Renal cortical epithelial cell (primary cell): ENCODE measurements at places on chromosomes 3 and 15.
A peak's percentile ranks its signal among the peaks of the same experiment; 100 is the strongest.

DNA sequence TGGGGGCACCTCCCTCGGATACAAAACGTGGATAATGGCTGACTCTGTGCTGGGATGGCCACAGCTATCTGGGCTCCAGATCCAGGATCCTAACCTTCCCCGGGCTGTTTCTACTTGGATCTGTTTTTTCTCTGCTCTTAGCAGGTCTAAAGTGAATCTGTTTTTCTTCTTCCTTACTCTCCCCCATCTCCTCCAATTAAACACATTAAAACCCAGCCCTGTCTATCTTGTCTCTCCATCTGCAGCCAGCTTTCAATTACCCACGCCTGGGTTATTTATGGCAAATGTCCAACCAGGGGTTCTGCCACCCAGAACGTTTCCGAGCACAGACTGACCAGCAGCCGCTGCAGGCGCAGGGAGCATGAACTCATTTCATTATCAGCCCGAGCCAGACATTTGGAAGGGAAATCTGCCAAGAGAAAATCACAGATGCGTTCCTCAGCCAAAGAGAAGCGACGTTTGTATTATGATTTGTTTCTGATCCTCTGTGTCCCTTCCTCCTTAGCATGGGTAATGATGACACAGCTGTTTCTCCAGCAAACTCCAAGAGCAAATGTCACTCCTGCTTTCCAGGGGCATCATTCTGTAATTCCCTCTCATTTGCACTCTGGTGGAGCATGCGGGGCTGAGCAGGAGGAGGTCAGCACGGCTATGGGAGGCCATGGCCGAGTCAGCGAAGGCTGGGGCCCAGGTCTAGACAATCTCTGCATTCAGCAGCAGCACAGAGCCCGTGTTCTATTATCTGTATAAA, 42.0 kb downstream of the UMPS start:
- DNase-seq: no peak

- DNase-seq: no peak
Observed at GRCh38 chr15:46316024-46316423, 681.2 kb downstream of the SQOR start.

DNA sequence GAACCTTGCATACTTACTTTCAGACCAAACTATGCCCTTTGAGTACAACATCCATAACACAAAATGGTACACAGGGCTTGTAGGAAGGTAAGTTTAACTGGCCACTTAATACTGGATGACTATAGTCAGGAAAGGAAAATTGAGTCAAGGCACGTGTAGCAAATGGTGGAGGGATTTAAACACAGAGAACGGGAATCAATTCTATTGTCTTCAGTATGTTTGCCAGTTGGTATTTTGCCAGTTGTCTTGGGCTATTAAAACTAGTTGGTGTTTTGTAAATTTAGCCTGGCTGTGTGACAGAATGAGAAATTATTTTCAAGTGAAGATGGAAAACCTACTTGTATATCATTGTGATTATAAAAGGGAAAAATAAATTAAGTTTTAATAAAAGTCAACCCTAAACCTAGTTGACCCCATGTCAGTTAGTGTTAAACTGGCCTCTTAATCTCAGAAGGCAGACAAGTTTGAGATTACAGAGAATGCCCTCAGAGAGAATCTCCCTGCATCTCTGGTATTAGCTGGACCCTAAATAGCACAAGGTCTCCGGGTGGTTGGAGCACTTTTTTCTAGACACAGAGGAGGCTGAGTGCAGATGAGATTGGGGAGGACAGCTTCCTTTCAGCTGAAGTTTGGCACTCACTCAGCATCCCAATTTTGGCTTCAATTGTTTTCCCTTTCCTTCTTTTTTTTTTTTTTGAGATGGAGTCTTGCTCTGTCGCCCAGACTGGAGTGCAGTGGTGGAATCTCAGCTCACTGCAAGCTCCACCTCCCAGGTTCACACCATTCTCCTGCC, 91.2 kb downstream of the MB21D2 start:
- DNase-seq: no peak

DNA sequence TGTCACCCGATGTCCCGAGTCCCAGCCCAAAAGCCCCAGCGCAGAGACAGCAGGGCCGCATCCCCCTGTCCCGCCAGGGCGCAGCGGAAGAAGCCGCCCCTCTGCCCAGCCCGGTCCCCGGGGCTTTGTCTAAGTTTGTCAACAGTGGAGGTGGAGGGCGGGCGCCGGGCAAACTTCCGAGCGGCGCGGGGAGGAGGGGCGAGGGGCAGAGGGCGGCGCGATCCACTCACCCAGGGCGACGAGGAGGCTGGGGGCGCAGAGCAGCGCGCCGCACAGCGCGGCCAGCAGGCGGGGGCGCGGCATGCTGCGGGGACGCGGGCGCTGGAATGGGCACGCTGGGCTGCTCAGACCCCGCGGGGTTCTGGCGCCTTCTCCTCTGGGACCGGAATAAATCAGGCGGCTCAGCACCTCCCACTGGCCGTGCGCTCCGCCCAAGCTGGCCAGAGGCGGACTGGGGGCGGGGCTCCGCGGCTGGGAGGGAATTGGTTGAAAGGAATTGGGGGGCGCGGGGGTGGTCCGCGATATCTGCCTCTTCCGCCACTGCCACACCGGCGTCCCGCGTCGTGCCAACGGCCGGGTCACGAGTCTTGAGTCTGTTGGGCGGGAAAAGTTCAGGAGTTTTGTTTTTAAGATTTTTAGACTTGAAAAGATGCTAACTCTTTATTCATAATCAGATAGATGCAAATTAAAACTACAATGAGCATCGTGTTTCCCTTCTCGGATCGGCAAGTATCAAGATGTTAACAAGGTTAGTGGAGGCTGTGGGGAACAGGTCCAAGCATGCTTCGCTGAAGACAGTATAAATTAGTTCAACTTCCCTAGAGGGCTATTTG, at the start of gene MFGE8:
MFGE8 (minus strand) TSS at position 363 of the 833 bp plus-strand sequence; CDS start at position 303, 60 bp downstream.
- DNase-seq: peak; percentile 47
